ENCODE measurements at places on chromosomes 11 and 22. TPM values are rescaled to one million over a fixed set of nuclear protein-coding genes. Genes with fewer than 3 reads are reported as not detected.

Gene MS4A6E
- total RNA-seq = not detected

Gene TEX12
- not detected for total RNA-seq

Gene LDLRAD3
- 32.4 TPM for total RNA-seq

Gene C1QTNF5
- not detected for total RNA-seq

Gene TALDO1
- total RNA-seq = 403 TPM

Gene CCDC85B
- total RNA-seq = 21.8 TPM

Gene SHISAL1
- 2.7 TPM for total RNA-seq

Gene ARHGAP20
- total RNA-seq = not detected

Gene RAG2
- not detected for total RNA-seq

Gene OOSP2
- total RNA-seq = not detected

Gene GDPD4
- not detected for total RNA-seq

Gene TRPC6
- total RNA-seq = 0.82 TPM

Gene CBLIF
- not detected for total RNA-seq

Gene BATF2
- 0.58 TPM for total RNA-seq

Gene ISX
- total RNA-seq = not detected

Gene FAM180B
- not detected for total RNA-seq

Gene FXYD2
- total RNA-seq = 15.8 TPM

Gene MRGPRF
- total RNA-seq = 0.07 TPM

Gene ANO3
- 0.03 TPM for total RNA-seq

Gene NPAS4
- total RNA-seq = not detected

Gene ELF5
- total RNA-seq = not detected

Gene MRGPRX3
- total RNA-seq = not detected

Gene MFNG
- total RNA-seq = 1.1 TPM

Gene MISFA
- total RNA-seq = 1.6 TPM

Gene TESMIN
- total RNA-seq = 5.1 TPM

Gene VPREB1
- total RNA-seq = not detected

Gene RAB36
- 7.1 TPM for total RNA-seq

Gene GPR152
- not detected for total RNA-seq

Gene LRRC51
- 7.8 TPM for total RNA-seq

Gene F2
- total RNA-seq = 3.1 TPM

Gene OTOG
- not detected for total RNA-seq

Gene EXPH5
- 0.05 TPM for total RNA-seq

Gene APOL3
- total RNA-seq = 0.05 TPM

Gene OR8D1
- total RNA-seq = not detected

Gene SULT4A1
- not detected for total RNA-seq

Gene FOLH1
- total RNA-seq = not detected

Gene CRYBA4
- not detected for total RNA-seq

Gene TRIM51
- not detected for total RNA-seq

Gene CNTF
- 1.3 TPM for total RNA-seq

Gene POU2AF2
- not detected for total RNA-seq

Gene PKDREJ
- not detected for total RNA-seq

Gene SMTNL1
- not detected for total RNA-seq

Gene MYH9
- 148 TPM for total RNA-seq

Gene DDI1
- total RNA-seq = not detected

Gene CNIH2
- 2.1 TPM for total RNA-seq

Gene EED
- total RNA-seq = 24.4 TPM

Gene UBQLN3
- total RNA-seq = not detected

Gene ADAMTS15
- total RNA-seq = 7.5 TPM

Gene CELSR1
- total RNA-seq = 24.1 TPM

Gene HOATZ
- not detected for total RNA-seq

Gene ANKK1
- 0.10 TPM for total RNA-seq

Gene CABP7
- 0.17 TPM for total RNA-seq

Gene CASP12
- not detected for total RNA-seq

Gene SMC1B
- total RNA-seq = 0.03 TPM

Measured in A549 treated with AZD2906 at 1 μM for 4 hours (cell line).